Stimulated activated CD8-positive, alpha-beta memory T cell treated with anti-CD3 and anti-CD28 coated beads, Interleukin-4, amount 100 ng/mL, for 4 hours (primary cell): ENCODE measurements at places on chromosomes 5 and 9.

DNA sequence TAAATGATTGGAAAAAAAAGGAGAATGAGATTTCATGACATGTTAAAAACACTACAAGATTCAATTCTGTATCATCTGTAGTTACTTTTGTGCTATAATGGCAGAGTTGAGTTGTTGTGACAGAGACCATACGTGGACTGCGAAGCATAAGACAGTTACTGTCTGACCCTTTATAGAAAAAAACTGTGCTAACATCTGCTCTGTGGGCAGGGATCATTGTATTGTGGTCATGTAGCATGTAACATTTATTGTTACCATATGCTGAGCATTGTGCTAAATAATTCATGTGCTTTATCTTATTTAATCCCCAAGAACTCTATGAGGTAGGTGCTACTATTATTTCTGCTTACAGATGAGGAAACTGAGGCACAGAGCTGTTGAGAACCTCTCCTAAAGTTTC lies 147.3 kb upstream of the HMHB1 start:
- no peak for DNase-seq

GRCh38 chr9:22173908-22174307 lies 164.8 kb upstream of the CDKN2B start:
- DNase-seq, result no peak

DNA sequence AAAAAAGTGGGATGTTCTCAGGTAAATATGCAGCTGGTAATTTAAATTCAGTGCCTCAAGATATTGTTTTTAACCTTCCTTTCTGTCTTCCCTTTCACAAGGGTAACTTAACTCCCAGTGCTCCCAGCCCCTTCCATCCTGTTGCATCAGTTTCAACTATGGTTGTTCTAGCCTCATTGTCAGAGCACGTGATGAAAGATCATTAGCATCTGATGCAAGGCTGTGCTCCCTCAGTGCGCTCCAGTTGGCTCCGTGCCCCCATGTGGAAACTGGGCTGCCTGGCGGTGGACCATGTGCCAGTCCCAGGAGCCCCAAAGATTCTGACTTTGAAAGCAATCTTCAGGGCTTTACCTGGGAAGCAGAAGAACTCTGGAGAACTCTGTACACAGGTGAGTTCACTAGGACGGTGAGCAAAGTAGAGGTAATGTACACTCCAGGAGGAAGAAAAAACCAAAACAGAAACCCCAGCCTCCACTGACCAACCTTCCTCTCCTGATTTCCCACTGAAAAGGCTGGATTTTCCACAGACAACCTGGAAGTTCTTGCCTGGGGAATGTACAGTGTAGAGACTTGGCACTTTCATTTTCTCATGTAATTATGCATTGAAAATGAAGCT lies 96.9 kb downstream of the SLC1A3 start:
- no peak for DNase-seq

- DNase-seq, result no peak
Measured at GRCh38 chr9:18208166-18209059, 265.5 kb upstream of the ADAMTSL1 start.

GRCh38 chr5:90037646-90038045 lies 371.9 kb downstream of the CETN3 start:
- no peak for DNase-seq

GRCh38 chr9:75797085-75797580 lies 93.3 kb upstream of the PCSK5 start:
- DNase-seq, result no peak

DNA sequence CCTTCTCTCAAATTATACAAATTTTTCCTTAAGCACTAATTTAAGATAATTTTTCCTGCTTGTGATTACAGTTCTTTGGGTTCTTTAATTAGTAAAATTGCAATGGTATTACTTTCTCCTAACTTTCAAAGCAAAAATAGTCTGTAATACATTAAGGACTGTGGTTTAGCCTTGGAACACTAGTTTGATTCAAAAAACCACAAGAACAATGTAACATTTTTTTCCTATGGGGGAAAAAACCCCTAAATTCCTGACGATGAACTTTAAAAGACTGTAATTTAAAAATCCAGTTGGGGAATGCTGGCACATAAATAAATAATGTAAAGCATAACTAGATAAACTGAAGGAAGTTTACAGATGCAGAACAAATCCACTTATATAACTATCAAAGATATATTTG lies 65.3 kb downstream of the CDC14B start:
- DNase-seq, result no peak

- no peak for DNase-seq
Measured at GRCh38 chr9:132630811-132631210, 39.0 kb downstream of the DDX31 start.

DNA sequence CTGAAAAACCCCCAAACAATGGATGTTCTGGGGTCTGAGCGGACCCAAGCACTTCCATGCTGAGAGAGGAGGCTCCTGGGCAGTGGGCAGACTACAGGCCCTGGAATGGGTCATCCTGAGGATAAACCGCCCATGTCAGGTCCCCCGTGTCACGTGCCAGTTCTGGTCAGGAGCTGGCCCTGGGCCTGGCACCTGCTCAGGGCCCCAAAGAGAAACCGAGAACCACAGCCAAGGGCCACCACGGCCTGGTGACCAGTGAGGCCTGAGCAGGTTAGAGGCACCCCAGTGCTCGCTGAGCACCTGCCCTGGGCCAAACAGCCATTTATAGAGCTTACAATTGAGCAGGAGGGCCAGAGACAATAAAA lies 15.8 kb downstream of the LMAN2 start:
- no peak for DNase-seq

GRCh38 chr9:99085949-99086948 lies 18.7 kb upstream of the TGFBR1 start:
- no peak for DNase-seq

- DNase-seq, result no peak
Measured at GRCh38 chr5:2750026-2750757, 1.3 kb downstream of the IRX2 start.

GRCh38 chr9:35756275-35757225 lies 2.5 kb upstream of the MSMP start:
- peak; percentile 49 for DNase-seq

- DNase-seq, result no peak
Measured at GRCh38 chr5:24005384-24005783, 498.0 kb downstream of the PRDM9 start.

DNA sequence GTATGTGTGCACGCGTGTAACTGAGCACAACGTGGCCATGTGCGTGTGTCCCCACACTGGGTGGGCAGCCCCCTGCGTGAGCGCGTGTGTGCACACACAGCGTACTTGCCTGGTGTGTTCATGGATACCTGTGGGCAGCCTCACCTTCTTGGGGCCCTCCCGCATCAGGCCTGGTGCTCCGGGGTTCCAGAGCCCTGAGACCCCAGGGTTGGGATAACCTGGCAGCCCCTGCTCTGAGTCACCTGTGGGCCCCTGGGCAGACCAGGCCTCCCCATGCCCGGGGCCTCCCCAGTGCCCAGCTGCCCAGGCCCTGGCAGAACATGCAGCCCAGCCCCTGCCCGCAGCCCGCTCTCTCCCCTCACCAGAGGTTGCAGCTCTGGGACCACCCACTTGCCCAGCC lies 25.2 kb downstream of the LHX3 start:
- DNase-seq, result no peak

- no peak for DNase-seq
Measured at GRCh38 chr5:149100331-149100730, 37.5 kb upstream of the SH3TC2 start.

GRCh38 chr5:21140987-21141386 lies 1153.0 kb upstream of the CDH18 start:
- no peak for DNase-seq

DNA sequence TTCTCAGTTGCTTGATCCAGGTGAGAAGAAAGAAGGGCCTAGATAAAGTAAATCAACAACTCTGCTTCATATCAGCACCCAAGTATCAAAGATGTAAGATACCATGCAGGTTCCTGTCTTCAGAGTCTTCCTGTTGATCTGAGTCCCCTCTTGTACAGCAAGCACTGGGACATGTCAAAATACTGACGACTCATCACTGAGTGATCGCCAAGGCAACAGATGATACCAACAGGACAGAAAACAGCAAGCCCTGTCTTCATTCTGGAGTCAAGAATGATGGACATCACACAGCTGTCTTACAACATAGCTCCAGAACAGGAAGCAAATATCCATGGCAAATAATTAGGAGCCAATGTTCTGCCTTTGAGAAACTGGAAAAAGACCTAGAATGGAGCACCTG lies 83.7 kb downstream of the TARS1 start:
- no peak for DNase-seq

DNA sequence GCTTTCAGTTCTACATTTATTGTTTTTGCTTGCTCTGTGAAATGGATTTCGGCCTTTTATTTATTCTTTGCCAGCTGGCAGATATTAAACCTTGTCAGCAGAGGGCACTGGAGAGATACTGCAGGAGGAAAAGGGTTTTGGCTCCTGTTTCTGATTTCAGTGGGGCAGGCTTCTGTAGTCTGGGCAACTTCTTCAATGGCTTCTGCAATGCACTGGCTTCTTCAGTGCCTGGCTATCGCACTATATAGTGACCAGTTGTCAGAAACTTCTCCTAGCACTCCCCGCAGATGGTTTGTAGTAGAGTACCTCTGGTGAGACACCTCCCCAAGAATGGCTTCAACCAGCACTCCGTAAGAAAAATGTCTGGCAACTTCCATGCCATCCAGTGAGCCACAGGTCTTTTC lies 3.2 kb upstream of the NFX1 start:
- no peak for DNase-seq

GRCh38 chr5:54867310-54867944 lies 118.0 kb downstream of the ESM1 start:
- no peak for DNase-seq

- DNase-seq, result no peak
Measured at GRCh38 chr5:128480906-128481633, 57.0 kb downstream of the FBN2 start.

DNA sequence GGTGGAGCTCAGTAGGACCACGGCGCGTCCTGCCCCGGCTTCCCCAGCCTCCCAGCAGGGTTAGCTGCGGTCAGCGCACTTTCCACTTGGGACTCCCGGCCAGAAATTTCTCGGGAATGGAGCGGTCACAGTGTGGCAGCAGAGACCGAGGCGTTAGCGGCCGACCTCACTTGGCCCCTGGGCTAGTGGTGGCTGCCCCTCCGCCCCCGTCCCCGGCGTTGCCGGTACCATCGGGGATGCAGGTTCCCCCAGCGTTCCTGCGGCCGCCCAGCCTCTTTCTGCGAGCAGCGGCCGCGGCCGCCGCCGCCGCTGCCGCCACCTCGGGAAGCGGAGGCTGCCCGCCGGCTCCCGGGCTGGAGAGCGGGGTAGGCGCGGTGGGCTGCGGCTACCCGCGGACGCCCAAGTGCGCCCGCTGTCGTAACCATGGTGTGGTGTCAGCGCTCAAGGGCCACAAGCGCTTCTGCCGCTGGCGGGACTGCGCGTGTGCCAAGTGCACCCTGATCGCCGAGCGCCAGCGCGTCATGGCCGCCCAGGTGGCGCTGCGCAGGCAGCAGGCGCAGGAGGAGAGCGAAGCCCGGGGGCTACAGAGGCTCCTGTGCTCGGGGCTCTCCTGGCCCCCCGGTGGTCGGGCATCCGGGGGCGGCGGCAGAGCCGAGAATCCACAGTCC lies 460 bp downstream of the DMRTA1 start:
- no peak for DNase-seq

DNA sequence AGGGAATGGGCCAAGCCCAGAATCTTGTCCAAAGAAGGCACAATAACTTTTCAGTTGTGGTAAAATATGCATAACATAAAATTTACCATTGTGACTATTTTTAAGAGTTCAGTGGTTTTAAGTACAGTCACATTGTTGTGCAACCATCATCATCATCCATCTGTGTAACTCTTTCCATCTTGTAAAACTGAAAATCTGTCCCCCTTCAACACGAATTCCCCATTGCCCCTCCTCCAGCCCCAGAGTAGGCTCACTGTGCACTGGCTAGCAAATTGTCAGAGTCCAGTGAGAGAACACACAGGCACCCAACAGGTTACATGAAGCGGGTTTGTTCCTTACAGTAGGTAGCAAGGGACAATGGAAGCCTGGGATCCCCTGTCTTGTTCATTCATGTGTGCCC lies 13.7 kb downstream of the BARX1 start:
- no peak for DNase-seq

GRCh38 chr5:118818604-118819003 lies 169.7 kb downstream of the DTWD2 start:
- no peak for DNase-seq
